ENCODE measurements at places on chromosomes 5 and 9. TPM values are rescaled to one million over a fixed set of nuclear protein-coding genes. Genes with fewer than 3 reads are reported as not detected.

HAVCR2 gene
- total RNA-seq: 0.34 TPM

DOCK8 gene
- total RNA-seq: 0.27 TPM

PCDHGA12 gene
- total RNA-seq: not detected

SDHA gene
- total RNA-seq: 124 TPM

PCDHB4 gene
- not detected for total RNA-seq

MAPKAP1 gene
- 78.5 TPM for total RNA-seq

TSLP gene
- not detected for total RNA-seq

FOXD4L5 gene
- not detected for total RNA-seq

ZBTB6 gene
- total RNA-seq: 5.0 TPM

OTP gene
- total RNA-seq: 0.05 TPM

CDC14B gene
- total RNA-seq: 11.8 TPM

HK3 gene
- total RNA-seq: not detected

IL4 gene
- not detected for total RNA-seq

IFNA7 gene
- total RNA-seq: not detected

SNCAIP gene
- not detected for total RNA-seq

PCDHB11 gene
- 0.08 TPM for total RNA-seq

OR13F1 gene
- total RNA-seq: not detected

NEUROG1 gene
- total RNA-seq: not detected

CCL27 gene
- not detected for total RNA-seq
